ENCODE measurements at places on chromosomes 5 and 9.

GRCh38 chr5:6885581-6885980, 172.3 kb downstream of the TENT4A start:
- DNase-seq = peak; percentile 15

DNA sequence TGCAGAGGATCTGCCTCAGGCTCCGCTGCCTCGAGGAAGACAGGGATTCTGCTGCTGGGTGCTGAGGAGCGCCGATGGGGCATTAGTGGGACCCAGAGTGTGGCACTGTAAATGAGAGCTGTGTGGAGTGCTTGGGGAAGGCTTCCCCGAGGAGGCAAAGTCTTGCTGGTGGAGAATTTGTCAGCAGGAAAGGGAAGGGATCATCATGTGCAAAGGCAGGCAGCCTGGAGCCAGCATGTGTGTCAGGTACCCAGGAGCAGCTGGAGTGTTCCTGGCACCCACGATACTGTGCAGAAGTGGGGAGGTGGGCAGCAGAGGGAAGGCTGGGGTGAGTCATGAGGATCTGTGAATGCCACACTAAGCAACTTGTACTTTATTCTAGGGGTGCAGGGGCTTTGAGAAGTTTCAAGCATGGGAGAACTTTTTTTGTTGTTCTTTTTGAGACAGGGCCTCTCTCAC, 12.3 kb downstream of the B4GALT7 start:
- DNase-seq = no peak

GRCh38 chr5:62341783-62342475, 35.9 kb downstream of the KIF2A start:
- DNase-seq = no peak

DNA sequence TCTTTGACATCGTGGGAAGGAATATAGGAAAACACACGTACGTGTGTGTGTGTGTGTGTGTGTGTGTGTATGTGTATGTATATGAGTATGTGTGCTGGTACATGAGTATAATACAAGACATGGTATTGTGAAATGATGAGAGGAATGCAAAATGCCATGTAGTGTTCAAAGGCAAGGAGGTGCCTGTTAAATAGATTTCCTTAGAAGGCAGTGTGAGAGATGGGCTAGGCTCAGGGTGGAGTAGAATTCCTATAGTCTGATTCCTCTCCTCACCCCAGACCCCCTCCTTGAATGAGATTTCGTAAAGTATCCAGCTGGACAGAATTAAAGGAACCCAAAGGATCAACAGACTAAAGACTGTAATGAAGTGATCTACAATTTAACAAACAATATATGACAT, 11.1 kb downstream of the GPR21 start:
- DNase-seq = no peak

DNA sequence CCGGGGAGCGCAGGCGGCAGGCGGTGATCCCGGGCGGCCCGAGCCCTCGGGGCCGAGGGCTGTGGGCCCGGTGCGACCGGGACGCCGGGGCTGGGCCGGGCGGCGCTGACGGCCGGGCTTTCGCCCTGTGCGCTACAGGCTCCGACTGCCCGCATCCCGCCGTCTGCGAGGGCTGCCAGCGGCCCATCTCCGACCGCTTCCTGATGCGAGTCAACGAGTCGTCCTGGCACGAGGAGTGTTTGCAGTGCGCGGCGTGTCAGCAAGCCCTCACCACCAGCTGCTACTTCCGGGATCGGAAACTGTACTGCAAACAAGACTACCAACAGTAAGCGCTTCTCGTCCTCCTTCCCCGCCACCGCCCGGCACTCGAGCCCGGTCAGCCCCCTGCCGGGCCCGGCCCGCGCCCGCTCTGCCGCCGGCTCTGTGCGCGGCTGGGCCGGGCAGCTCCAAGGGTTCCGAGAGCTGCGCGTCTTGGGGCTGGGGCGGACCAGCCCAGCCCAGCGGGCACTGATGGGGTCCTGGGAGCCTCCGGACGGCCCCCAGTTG, 1.6 kb downstream of the LMX1B start:
- DNase-seq = no peak

DNA sequence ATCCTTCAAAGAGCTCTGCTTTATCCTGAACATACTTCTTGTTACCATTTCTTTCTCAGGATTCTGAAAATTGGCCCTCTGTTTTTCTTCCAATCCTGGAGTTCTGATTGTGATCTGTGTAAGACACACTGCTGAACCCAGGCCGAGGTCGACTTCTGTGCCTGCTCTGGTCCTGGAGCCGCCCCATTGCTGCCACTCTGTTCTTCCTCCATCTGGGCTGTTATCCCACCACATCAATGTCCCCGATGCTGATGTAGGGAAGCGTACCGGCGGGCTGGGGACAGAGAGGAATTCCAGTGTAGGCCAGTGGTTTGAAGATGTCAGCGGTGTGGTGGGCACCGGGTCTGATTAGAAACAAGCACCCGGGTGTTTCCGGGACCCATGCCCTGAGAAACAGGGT, 102.5 kb downstream of the LIFR start:
- DNase-seq = no peak

GRCh38 chr5:122727112-122727541, 47.8 kb upstream of the SNX2 start:
- no peak for DNase-seq

DNA sequence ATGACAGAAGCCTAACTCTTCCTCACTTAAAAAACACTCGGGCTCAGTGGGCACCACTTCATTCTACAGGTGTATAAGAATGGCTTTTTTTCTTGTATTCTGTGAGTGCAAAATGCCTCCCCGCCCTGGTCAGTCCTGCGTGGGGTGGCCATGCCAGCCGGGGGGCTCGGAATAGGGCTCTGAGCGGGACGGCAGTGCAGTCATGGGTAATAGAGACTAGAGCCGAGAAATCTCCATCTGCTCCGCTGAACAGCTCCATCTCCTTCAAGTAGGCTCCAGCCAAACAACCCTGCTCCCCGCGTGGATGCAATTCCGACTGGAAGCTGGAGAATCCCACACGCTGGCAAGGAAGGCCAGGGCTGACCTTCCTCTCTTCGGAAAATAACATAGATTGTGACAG, 317.0 kb upstream of the IRX4 start:
- no peak for DNase-seq

GRCh38 chr5:110463106-110463505, 263.4 kb downstream of the TMEM232 start:
- no peak for DNase-seq

DNA sequence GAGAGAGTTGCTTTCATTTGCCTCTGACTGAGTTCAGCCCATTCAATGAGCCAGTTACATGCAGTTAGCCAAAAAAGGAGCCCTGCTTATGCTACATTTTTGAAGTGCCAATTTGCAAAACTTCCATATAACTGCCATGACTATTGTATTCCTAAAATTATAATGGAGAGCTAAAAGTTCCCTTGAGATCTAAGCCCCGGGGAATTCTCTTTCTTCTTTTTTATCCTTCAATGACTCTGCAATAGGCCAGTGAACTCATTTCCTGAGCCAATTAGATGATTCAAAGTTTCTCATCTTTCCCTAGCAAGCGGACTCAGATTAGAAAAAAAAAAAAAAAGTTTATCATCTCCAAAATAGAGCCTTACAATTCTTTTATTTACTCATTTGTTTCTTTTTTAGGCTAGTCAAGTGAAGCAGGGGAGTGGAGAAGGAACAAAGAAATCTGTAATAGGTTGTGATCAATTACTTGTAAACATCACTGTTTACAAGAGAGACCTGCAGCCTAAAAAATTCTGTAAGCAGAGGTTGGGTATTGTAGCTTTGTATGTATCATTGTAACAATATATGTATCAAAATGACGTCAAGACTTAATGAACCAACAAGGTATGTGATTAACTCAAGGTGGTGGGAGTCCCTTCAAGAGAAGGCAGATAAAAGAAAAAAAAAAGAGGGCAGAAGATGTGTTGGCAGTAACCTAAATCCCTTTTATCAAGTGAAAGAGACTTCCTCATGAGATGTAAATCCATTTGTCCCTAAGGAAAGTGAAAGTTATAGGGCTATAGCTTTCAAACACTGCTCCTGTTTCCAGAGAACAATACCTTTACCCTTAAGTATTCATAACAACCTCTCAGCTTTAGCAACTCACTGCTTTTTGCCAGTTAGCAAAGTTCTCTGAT, 48.7 kb upstream of the HOMER1 start:
- DNase-seq = no peak

DNA sequence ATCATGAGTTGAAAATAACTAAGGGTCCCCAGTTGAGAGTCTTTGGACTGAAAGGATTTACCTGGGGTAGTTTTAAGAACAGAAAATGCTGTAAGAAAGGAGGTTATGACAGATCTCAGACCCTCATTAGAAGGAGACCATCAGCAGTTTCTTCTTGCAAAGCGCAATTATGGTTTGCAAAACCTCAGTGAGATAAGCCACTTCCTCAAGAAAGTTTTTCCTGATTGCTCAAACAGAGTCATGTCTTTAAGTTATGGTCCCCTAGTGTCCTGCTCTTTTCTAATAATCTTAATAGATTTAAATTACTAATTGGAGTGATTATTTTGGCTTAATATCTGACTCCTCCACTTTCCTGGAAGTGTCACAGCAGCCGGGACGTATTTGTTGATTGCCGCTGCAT, 293.2 kb upstream of the KLF4 start:
- peak; percentile 67 for DNase-seq

- DNase-seq = no peak
These were observed 5.9 kb downstream of the DMRTA1 start for GRCh38 chr9:22452415-22453010.

GRCh38 chr5:7066471-7067235, 329.3 kb upstream of the ADCY2 start:
- DNase-seq = no peak

DNA sequence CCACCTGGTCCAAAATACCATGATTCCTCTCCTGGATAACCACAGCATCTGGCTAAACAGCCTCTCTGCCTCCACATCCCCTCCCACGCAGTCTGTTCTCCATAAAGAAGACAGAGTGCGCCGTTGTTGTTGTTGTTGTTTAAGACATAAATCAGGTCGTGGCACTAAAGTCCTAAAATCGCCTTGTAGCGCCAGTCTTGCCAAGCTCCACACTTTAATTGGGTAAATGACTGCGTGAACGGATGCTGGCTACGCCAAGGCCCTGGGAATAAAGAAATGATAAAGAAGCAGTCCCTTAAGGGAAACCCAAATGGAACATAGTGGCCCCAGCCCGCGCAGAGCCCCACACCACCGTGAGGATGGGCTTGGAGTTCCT, 364 bp upstream of the SFXN1 start:
- no peak for DNase-seq

DNA sequence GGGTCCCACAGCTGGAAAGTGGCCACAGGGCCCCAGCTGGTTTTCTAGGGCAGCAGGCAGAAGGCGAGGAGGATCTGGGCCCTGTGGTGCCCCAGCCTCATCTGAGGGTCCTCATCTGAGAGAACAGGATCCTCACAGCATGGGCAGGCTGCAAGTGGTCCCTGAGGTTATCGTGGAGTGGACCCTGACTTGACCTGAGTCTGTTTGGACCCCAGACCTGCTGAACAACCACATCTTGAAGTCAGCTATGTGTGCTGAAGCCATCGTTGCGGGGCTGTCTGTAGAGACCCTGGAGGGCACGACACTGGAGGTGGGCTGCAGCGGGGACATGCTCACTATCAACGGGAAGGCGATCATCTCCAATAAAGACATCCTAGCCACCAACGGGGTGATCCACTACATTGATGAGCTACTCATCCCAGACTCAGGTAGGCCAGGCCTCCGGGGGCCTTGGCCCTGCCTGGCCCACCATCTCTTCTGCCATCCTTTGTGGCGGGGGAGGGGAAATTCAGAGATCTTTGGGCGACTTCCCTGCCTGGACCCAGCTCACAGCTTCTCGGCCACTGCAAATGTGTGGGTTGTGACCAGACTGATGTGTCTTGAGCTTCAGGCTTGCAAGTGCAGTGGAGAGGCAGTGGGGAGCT, 24.0 kb downstream of the TGFBI start:
- DNase-seq = no peak

GRCh38 chr5:58979090-58979489, 396.2 kb downstream of the RAB3C start:
- no peak for DNase-seq

DNA sequence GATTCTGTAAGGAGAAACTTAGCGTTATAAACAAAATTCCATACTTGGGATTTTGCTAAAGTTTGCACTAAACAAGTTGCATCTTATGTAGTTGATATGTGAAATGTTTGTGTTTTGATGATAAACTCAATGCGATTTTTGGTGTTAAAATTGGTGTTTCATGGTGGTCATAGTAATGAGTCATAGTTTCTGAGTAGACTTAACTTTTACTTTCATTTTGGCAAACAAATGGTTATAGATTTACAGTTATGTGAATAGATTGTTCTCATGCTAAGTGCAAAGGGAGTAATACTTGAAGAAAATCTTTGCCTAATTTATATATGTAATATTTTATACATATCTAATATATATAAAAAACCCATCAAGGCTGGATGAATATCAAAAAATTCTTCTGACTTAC, 107.3 kb upstream of the ELAVL2 start:
- no peak for DNase-seq

DNA sequence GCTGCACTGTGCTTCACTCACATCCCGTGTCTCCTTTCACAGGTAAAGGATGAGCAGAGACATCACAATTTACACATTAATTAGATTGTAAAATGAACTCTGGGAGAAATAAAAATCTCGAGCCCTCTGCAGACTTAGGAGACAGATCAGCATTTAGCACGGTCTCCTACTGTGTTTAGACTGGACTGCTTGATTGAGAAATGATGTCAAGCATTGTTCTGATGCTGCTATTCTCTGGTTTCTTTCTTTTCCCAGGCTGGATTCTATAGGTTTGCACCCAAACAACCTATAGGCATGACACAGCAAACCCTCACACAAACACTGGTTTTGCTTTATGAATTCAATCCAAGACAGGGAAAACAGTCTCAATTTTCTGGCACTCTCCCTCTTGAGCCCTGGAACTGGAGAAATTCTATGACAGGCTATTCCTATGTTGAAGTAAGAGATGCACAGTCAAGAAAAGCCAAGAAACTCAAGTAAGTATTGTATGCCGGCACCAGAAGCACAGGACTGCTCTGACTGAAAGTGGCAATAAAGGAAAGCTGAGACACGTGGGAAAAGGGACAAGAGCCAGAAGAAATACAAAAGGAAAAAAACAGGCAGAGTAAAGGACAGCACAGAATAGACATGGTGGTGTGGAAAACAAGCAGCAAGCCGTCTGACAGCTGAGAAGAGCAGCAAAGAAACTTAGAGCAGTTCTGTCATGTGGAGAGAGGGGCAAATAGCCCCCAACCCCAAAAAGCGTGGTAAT, 24.8 kb upstream of the ERAP2 start:
- no peak for DNase-seq

GRCh38 chr9:38039090-38039906, 29.7 kb downstream of the SHB start:
- peak; percentile 45 for DNase-seq
